Right atrium auricular region (tissue), 2 donors: ENCODE measurements at places on chromosomes 7 and 10. TPM values are rescaled to one million over a fixed set of nuclear protein-coding genes. Genes with fewer than 3 reads are reported as not detected.

GRCh38 chr10:3873728-3874461, 88.9 kb upstream of the KLF6 start:
- peak overlapping the region; percentile 37 for H3K27ac ChIP-seq
- H3K4me1 ChIP-seq: no peaks in the 10 kb centered on the region
- peak; percentile 54 for DNase-seq
- no peaks in the 10 kb centered on the region for H3K36me3 ChIP-seq
- H3K27me3 ChIP-seq: no peaks in the 10 kb centered on the region
- no peak overlapping the region for H3K4me3 ChIP-seq

DNA sequence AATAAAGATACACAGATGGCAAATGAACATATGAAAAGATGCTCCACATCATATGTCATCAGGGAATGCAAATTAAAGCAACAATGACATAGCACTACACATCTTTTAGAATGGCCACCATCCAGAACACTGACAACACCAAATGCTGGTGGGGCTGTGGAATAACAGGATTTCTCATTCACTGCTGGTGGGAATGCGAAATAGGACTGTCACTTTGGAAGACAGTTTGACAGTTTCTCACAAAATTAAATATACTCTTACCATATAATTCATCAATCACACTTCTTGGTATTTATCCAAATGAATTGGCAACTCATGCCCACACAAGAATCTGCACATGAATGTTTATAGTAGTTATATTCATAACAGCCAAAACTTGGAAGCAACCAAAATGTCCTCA, 68.2 kb downstream of the NPSR1 start:
- H3K4me1 ChIP-seq: no peaks in the 10 kb centered on the region
- H3K36me3 ChIP-seq: no peaks in the 10 kb centered on the region
- no peak overlapping the region for H3K4me3 ChIP-seq
- no peak overlapping the region for H3K27ac ChIP-seq
- H3K27me3 ChIP-seq: no peaks in the 10 kb centered on the region

GRCh38 chr7:4800487-4800886, 25.1 kb downstream of the AP5Z1 start:
- H3K27me3 ChIP-seq: no peaks in the 10 kb centered on the region
- H3K4me1 ChIP-seq: no peaks in the 10 kb centered on the region
- no peak for DNase-seq
- no peaks in the 10 kb centered on the region for H3K36me3 ChIP-seq
- no peak overlapping the region for H3K4me3 ChIP-seq
- H3K27ac ChIP-seq: no peak overlapping the region

Gene PDGFA
- 31.8 TPM for total RNA-seq

DNA sequence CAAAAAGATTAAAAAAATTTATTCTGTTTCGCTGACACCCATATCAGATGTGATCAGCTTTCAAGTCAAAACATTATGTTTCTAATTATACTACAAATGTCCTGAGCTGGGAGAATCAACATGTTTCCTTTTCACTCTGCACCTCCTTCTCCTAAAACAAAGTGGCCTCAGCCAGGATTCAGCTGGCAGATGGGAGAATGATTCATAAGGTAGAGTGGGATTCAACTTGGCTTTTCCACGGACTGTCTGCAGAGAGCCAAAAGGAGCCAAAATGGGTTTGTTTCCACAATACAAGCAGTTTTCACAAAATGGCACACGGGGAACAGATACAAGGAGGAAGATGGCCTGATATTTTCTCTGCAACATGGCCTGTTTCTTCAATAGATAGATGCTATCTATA, 376.5 kb upstream of the PRKCQ start:
- H3K27me3 ChIP-seq: no peaks in the 10 kb centered on the region
- no peaks in the 10 kb centered on the region for H3K36me3 ChIP-seq
- no peak overlapping the region for H3K27ac ChIP-seq
- no peak overlapping the region for H3K4me3 ChIP-seq

Gene ASCC1
- total RNA-seq: 37.0 TPM

GRCh38 chr7:98836811-98837629, 32.8 kb downstream of the TMEM130 start:
- H3K27me3 ChIP-seq: no peaks in the 10 kb centered on the region
- no peak overlapping the region for H3K27ac ChIP-seq
- no peaks in the 10 kb centered on the region for H3K36me3 ChIP-seq
- no peak for DNase-seq

- no peak overlapping the region for H3K4me3 ChIP-seq
- no peak overlapping the region for H3K27ac ChIP-seq
- no peaks in the 10 kb centered on the region for H3K36me3 ChIP-seq
- H3K27me3 ChIP-seq: no peaks in the 10 kb centered on the region
- no peak for DNase-seq
- no peaks in the 10 kb centered on the region for H3K4me1 ChIP-seq
Observed at GRCh38 chr7:107269790-107270189, 101.0 kb downstream of the HBP1 start.

Gene EBLN1
- not detected for total RNA-seq

Gene CEP55
- total RNA-seq: 0.24 TPM

Gene MYOF
- total RNA-seq: 13.4 TPM

Gene WNT2
- total RNA-seq: 0.19 TPM

- no peak for DNase-seq
Observed at GRCh38 chr7:154832557-154833138, 170.3 kb downstream of the PAXIP1 start.

DNA sequence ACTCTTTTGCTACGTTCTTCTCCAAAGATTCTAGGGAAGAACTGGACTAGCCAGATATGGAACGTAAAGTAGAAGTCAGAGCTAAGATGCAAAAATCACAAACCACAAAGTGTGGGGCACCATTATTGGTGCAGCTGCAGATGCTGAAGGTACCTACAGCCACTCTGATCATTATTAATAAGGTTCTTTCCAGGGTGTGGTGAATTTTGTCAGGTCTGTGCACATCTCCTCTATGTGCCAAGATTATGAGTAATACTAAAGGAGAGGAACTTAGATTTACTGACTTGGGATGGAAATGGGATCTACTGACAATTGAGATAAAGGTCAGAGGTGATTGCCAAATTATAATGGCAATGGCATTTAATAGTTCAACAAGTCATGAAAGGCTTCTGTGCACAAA, 148.2 kb downstream of the RAPGEF5 start:
- H3K36me3 ChIP-seq: no peaks in the 10 kb centered on the region
- no peak overlapping the region for H3K4me3 ChIP-seq
- H3K27me3 ChIP-seq: no peaks in the 10 kb centered on the region
- H3K4me1 ChIP-seq: no peaks in the 10 kb centered on the region
- no peak overlapping the region for H3K27ac ChIP-seq
- DNase-seq: no peak

Gene SFTPA1
- not detected for total RNA-seq

GRCh38 chr10:68938117-68938516, 17.9 kb upstream of the DDX21 start:
- H3K4me3 ChIP-seq: no peak overlapping the region
- H3K4me1 ChIP-seq: no peaks in the 10 kb centered on the region
- peaks cover 56% of the 10 kb centered on the region for H3K36me3 ChIP-seq
- H3K27me3 ChIP-seq: no peaks in the 10 kb centered on the region
- H3K27ac ChIP-seq: no peak overlapping the region
- no peak for DNase-seq

GRCh38 chr10:37379991-37380390, 254.6 kb downstream of the ANKRD30A start:
- DNase-seq: no peak
- H3K4me3 ChIP-seq: no peak overlapping the region
- no peaks in the 10 kb centered on the region for H3K27me3 ChIP-seq

GRCh38 chr7:112080441-112080840, 125.8 kb downstream of the DOCK4 start:
- no peaks in the 10 kb centered on the region for H3K4me1 ChIP-seq
- H3K27ac ChIP-seq: no peak overlapping the region
- no peak overlapping the region for H3K4me3 ChIP-seq
- H3K36me3 ChIP-seq: no peaks in the 10 kb centered on the region

Gene RBP3
- total RNA-seq: not detected

Gene SEMA3D
- total RNA-seq: 1.5 TPM

GRCh38 chr7:12423997-12424745, 20.5 kb upstream of the VWDE start:
- no peaks in the 10 kb centered on the region for H3K27me3 ChIP-seq
- no peak for DNase-seq
- H3K4me1 ChIP-seq: no peaks in the 10 kb centered on the region
- no peak overlapping the region for H3K4me3 ChIP-seq
- no peak overlapping the region for H3K27ac ChIP-seq
- no peaks in the 10 kb centered on the region for H3K36me3 ChIP-seq

- no peak for DNase-seq
- no peak overlapping the region for H3K27ac ChIP-seq
- no peaks in the 10 kb centered on the region for H3K4me1 ChIP-seq
- no peaks in the 10 kb centered on the region for H3K36me3 ChIP-seq
Observed at GRCh38 chr7:118517275-118517674, 292.8 kb downstream of the ANKRD7 start.

DNA sequence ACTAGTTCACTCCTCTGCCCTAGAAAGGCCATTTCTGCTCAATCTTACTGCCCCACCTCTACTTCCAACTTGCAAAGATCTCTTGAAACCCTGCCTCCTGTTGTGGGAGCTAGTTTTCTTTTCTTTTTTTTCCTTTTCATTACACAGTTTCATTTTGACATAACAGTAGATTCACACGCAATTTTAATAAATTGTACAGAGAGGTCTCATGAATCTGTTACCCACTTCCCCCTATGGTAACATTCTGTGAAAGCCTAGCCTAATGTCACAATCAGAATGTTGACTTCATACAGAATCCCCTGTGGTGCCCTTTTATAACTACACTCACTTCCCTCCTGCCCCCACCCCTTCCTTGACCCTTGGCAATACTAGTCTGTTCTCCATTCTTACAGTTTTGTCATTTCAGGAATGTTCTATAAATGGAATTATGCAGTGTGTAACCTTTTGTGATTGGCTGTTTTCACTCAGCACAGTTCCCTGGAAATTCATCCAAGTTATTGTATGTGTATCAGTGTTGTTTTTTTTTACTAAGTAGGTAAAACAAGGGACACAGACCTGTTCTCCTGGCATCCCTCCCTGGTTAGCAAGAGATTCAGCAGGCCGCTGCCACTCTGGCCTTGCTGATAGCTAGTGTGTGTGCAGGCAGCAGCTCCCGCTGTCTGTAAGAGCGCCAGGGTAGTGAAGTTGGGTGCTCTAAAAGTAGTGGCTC, 21.5 kb downstream of the CHST3 start:
- no peak for DNase-seq
- H3K4me1 ChIP-seq: no peaks in the 10 kb centered on the region
- H3K4me3 ChIP-seq: no peak overlapping the region
- peak overlapping the region; percentile 80 for H3K27ac ChIP-seq
- H3K36me3 ChIP-seq: no peaks in the 10 kb centered on the region
- no peaks in the 10 kb centered on the region for H3K27me3 ChIP-seq

- H3K27me3 ChIP-seq: no peaks in the 10 kb centered on the region
- peak overlapping the region; percentile 97 for H3K27ac ChIP-seq
- no peaks in the 10 kb centered on the region for H3K36me3 ChIP-seq
- peaks cover 67% of the 10 kb centered on the region for H3K4me1 ChIP-seq
- H3K4me3 ChIP-seq: peak overlapping the region; percentile 82
Observed at GRCh38 chr10:110498087-110498981, 627 bp downstream of the DUSP5 start.

Gene NOS3
- total RNA-seq: 14.5 TPM

DNA sequence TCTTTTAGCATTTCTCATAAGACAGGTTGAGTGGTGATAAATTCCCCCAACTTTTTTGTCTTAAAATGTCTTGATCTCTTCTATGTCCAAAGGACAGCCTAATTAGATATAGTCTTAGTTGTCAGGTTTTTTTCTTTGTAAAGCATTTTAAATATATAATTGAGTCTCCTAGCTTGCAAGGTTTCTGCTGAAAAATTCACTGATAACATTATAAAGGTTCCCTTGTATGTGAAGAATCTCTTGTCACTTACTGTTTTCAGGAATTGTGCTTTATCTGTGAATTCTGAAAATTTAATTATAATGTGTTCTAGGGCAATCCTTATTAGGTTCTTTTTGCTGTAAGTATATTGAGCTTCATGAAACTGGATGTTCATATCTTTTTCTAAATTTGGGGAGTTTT, 96.8 kb upstream of the ZNF92 start:
- H3K27ac ChIP-seq: no peak overlapping the region
- H3K4me3 ChIP-seq: no peak overlapping the region
- no peaks in the 10 kb centered on the region for H3K4me1 ChIP-seq
- DNase-seq: no peak
- no peaks in the 10 kb centered on the region for H3K27me3 ChIP-seq

GRCh38 chr7:27839099-27839498, 99.1 kb downstream of the TAX1BP1 start:
- no peak overlapping the region for H3K4me3 ChIP-seq
- peaks cover 11% of the 10 kb centered on the region for H3K36me3 ChIP-seq
- H3K27me3 ChIP-seq: no peaks in the 10 kb centered on the region
- peaks cover 11% of the 10 kb centered on the region for H3K4me1 ChIP-seq
- no peak for DNase-seq
